CD4-positive, alpha-beta T cell treated with Interleukin-4 for 4 hours (primary cell): ENCODE measurements at places on chromosomes 13 and 19.

DNA sequence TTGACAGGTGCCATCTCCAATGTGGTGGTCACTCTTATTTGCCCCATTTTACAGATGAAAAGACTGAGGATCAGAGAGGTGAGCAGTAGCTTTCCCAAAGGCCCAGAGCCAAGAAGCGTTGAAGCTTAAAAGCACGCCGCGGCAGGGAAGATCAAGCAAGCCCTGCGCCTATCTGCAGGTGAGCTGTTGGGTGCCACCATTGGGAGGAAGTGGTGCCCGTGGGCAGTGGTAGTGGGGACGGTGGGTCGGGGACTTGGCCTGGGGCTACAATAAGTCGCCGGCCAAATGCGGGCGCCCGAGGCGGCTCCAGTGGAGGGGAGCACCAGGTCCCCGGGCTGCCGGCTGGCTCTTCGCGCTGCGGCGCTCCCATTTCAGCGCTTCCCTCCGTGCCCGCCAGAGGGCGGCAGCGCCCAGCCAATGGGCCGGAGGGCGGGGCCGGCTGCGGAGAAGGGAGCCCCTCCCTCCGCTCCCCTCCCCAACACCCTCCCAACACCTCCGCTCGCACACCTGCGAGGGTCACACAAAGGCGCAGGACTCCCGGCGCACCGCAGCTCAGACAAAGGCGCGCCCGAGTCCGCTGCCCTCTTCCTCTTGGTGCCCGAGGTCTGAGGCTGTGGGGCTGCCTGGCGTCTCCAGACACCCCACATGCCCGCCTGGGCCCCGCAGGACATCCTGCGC lies 744 bp upstream of the POU2F2 start:
- peak; percentile 78 for DNase-seq

- no peak for DNase-seq
Measured at GRCh38 chr19:42166316-42166715, 34.1 kb upstream of the POU2F2 start.

- DNase-seq = no peak
Measured at GRCh38 chr19:4059453-4059871, 7.2 kb downstream of the ZBTB7A start.

GRCh38 chr13:40679480-40679985 lies 13.1 kb upstream of the FOXO1 start:
- no peak for DNase-seq

DNA sequence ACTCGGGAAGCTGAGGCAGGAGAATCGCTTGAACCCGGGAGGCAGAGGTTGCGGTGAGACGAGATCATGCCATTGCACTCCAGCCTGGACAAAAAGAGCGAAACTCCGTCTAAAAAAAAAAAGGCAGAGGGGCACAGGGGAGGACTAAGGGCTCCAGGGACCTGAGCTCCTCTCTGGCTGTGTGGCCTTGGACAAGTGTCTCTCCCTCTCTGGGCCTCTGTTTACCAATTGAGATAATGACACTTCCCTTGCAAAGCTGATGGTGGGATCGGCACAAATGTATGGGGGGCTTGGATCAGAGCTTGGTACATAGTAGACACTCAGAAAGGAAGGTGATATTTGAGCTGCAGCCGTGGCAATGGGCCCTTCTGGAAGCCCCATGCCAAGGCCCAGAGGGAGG lies 11.4 kb upstream of the SPACA4 start:
- no peak for DNase-seq
